ENCODE measurements at places on chromosomes 11 and 22.

DNA sequence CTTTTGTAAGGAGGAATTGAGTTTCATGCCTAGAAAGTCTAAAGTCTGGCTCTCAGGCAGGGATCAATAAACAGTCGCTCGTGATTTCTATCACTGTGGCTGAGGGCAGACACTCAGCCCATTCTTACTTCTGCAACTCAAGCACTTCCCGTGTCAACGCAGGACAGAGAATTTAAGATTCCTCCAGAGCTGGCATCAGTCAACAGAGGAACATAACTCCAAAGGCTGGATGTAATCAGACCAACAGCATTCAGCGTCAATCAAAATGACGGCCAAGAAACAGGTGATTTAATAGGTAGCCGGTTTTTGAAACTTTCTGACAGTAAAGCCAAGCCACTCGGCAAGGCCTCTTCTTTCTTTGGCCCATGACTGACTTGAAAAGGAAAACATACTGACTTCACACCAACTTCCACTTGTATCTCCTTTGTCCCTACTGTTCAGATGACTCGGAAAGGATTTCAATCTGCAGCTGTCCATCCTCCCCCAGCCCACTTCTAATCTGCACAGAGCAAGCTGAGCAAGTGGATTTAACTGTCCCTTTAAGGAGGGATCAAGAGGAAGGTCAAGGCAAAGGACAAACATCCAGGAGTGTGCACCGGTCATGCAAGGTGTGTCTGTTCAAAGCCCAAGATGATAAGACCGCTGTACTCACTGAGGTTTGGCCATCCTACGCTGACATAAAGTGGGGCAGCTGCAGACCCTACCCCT lies 9.5 kb downstream of the VPS37C start:
- no peak for DNase-seq

DNA sequence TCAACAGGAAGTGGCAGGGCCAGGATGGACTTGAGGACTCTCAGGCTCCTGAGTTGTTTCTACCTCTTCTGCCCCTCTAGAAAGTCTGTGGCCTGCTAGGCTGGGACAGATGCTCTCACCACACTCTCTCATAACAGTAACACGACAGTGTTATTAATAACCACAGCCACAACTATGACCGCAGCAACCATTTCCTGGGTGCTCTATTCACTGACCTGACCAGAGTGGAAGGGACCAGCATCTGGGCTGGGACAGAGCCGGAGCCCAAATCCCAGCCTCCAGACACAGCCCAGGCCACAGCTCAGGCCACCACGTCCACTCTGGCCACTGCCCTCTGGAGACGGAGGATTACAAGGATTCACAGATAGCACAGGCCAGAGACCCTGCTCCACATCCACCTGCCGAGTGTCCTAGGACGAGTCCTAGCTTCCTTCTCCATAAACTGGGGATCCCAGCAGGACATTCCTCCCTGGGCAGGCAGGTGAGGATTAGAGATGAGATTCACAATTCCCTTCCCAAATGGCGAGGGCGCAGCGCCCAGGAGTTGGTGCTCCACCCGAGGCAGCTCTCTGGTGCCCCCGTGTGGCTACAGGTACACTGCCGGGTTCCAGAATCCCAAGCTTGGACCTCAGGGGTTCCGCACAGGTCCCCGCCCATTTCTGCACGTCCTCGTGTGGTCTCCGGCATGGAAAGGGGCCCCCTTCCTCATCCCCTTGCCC lies 7.1 kb downstream of the PNPLA5 start:
- no peak for DNase-seq

GRCh38 chr22:31085928-31086327 lies 4.8 kb downstream of the SMTN start:
- DNase-seq: no peak

GRCh38 chr11:62921573-62922188 lies 518 bp upstream of the CHRM1 start:
- no peak for DNase-seq

DNA sequence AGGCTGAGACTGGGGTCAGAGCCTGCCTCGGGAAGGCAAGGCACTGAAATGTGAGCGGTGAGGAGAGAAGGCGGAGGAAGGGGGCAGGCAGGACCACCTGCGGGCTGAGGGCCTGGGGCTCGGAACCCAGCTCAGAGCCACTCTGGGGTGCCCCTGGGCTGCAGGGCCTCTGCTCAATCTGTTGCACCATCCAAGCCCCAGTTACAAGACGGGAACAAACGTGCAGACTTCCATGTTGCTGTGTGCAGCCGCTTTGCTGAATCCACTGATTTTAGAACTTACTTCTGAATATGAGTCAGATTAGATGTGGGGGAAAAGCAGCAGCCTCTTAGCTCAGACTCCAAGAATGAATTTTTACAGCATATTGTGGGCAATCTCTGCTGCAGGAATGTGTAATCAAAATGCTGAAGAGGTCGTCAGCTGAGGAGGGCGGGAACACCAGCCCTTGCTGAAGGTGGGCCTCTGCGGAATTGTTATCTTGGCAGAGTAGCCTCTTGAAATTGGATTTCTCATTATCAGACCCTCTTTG lies 21.6 kb downstream of the PARVG start:
- DNase-seq: no peak

- no peak for DNase-seq
These were observed 737 bp downstream of the BCL2L13 start for GRCh38 chr22:17639247-17639741.

DNA sequence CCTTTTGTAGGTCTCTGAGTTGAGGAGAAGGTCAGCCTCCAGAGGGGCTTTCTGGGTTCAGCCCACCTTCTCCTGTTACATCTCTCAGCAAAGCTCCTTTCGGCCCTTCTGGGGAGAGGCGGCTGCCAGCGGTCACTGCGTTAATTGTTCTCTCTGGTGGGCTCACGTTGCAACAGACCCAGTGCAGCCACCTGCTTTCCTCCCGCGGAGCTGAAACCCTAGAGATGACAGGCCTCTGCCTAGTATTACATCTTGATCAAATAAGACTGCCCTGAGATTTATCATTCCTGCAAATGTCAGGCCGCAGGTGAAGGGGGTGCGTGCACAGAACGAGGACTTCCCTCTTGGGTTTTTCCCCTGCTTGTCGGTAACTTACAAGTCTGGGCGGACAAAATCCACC lies 43.2 kb upstream of the CREB3L1 start:
- no peak for DNase-seq

DNA sequence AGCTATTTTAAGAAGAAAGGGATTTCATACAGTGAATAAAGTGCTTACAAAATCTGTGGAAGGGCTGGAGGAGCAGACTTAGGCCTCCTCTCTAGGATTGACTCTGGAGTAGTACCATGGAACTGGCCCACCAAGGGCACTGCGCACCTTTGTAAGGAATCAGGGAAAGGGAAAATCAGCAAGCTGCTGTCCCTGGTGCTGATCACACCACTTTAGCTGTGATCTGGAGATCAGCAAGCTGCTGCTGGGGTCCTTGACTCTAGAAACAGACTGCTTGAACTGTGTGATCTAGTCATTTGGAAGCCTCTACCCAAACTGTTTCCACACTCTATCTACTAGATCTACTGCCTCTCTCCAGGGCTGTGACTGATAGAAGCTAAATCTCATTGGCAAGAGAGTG lies 18.4 kb upstream of the TECTA start:
- DNase-seq: no peak

DNA sequence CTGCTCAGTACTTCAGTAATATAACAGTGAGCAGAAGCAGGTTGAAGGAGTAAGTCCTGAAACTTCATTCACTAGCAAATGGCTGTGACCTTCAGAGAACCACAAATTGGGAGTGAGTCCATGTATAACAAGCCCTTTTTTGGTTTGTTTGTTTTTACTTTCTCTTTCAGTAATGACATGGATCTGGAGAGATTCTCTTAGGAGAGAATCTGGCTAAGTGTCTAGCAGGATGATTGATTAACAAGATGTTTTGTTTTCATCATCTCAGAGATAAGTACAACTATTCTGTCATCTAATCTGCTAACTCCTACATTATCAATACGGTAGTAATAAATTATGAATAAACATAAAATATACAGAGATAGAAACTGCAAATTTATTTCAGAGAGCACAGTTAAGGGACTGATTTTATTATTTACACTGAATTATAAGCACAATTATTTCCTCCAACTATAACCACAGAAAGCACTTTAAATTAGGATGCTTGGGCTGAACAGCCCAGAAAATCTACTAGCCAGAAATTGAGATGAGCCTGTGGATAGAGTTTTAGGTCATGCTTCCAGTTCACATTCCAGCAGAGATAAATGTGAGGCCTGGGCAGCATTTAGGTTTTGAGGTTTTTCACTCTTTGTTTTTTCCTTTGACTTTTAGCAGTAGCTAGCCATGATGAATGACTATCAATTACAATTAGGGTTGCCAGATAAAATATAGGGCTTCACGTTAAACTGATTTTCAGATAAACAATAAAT lies 429.3 kb upstream of the FAT3 start:
- no peak for DNase-seq

GRCh38 chr11:103744496-103745153 lies 291.8 kb upstream of the DDI1 start:
- no peak for DNase-seq

DNA sequence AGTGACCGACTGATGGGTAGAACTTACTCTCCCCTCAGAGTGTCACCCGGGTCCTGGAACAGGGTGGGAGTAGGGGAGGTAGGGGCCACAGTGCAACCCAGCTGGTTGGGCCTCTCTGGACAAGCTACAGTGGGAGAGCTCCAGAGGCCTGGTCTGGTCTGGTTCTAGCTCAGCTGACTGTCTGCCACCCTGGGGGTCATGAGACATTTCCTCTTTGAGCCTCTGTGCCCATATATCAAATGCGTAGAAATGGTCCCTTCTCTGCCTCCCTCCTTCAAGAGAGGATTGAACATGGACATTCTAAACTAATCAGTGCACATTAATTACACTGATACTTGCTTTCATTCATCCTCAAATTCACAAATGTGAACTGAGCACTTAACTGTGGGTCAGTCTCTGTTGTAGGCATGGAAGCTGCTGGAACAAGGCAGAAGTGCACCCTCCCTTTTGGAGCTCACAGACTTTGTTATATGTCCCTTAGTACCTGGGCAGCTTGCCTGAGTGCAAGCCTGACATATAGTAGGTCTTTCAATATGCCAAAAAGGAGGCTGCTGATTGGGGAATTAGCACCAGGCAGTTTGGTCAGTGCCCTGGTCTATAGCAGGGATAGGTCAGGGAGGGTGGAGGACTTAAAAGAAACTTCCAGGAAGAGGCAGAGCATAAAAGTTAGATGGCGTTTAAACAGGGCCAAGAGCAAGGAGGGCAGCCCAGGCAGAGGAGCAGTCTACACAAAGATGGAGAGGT lies 25.7 kb downstream of the ARHGEF17 start:
- no peak for DNase-seq

GRCh38 chr11:70111269-70112016 lies 33.3 kb downstream of the ANO1 start:
- no peak for DNase-seq

GRCh38 chr22:39592081-39593065 lies 21.8 kb downstream of the CACNA1I start:
- DNase-seq: no peak

DNA sequence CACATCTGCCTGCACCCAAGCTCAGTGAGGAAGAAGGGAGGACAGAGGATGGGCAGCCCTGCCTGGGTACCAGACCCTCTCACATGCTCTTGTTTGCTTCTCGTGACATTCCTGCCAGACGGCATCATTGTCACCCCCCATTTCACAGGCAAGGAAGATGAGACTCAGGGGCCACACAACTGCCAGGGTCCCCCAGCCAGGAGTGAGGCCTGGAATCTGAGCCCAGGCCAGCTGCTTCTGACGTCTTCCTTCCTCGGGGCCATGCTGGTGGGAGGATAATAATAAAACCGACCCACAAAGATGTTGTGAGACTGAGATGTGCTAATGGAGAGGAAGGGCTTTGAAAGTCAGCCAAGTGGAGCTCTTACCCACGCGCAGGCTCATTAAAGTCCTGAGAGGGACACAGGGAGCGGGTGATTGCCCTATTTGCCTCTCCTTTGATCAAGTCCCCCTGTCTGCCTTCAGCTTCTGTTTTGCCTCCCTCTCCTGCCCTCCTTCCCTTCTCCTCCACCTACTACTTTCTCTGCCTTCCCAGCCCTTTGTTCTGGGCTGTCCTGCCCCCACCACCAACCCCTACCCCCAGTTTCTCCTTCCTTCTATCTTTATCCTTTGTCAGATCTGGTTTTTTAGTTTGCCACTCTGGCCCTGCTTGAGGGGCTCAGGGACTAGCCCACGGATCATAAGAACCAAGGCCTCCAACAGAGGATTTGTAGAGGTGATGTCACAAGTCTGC lies 62.7 kb downstream of the MCM5 start:
- no peak for DNase-seq

GRCh38 chr11:125505492-125506080 lies 9.5 kb upstream of the FEZ1 start:
- DNase-seq: no peak

DNA sequence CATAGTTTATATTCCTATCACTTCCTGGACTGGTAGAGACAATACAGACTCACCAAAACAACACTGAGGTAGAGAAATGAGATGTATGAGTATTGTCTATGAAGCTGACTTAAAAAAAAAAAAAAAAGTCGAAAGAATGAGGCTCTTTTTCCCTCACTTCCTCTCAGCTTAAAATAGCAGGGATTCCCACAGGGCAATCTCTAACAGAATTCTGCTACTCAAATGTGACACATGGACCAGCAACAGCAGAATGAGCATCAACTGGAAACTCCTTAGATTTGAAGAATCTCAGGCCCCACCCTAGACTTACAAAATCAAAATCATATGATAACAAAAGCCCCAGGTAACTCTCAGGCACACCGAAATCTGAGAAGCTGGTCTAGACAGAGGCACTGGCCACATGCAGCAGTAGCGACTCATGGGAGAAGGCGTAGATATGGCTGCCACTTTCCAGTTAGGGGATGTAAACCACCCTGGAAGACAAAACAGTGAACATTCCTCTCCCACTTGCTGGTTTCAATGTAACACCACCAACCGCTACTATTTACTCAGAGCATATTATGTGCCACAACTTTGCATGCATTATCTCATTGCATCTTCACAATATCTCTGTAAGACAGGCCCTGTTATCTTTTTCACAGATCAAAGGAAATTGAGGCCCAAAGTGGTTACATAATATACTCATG lies 128.0 kb downstream of the RBFOX2 start:
- no peak for DNase-seq

- no peak for DNase-seq
These were observed 12.1 kb downstream of the UBE2L6 start for GRCh38 chr11:57555393-57555792.

DNA sequence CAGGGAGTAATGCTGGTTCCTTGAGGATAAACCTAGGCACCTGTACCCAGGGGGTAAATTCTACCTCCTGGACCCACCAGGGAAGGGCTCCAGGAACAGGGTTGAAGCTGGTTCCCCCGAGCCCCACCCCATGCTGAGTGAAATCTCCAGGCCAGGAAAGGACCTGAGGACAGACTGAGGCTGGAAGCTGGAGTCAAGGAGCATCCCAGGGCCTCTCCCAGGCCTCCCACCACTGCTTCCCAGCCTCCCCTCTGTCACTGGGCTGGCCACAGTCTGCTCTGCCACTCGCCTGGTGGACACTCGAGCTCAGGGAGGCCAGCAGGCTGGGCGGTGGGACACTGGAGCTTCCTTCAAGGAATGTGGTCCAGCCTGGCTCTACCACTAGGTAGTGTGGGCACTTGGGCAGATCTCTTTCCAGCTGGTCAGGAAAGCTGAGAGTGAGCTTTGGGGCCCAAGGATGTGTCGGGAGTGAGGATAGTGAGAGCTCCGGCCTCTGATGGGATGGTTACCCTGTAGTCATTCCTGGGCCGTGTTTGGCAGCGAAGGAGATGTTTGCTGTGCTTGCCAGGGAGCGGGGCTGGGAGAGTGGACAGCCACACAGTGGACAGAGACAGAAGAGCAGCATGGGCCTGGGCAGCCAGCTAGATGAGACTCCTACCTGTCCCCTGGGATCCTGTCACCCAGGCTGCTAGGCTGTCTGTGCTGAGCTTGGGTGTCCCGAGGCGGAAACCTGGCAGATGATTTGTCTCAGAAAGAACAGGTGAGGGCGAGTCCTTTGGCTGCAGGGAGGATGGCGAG lies 3.4 kb downstream of the OVOL1 start:
- DNase-seq: no peak
